ENCODE measurements at places on chromosomes 2 and 18.

- no peak for DNase-seq
Measured at GRCh38 chr18:23228102-23229061, 93.1 kb downstream of the CABLES1 start.

- no peak for DNase-seq
Measured at GRCh38 chr2:214895469-214895868, 86.0 kb upstream of the BARD1 start.

DNA sequence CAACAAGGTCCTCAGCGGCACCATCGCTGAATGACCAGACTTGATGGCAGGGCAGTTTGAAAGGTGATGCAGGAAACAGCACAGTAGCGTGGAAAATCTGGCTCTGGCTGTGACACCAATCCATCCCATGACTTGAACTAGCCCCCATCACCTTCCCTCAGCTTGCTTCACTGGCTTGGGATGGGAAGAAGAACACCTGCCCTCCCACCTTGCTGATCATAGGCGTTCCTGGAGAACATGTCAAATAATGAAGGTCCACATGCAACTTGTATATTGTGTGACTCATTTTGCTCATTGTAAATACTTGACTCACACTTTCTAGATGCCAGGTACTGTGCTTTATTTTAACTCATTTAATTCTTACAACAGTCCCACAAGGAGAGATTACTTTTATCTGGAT, 292.4 kb upstream of the SPRED2 start:
- no peak for DNase-seq

- DNase-seq, result no peak
Measured at GRCh38 chr2:146659976-146660375, 1184.9 kb upstream of the ACVR2A start.

GRCh38 chr2:151200844-151201243, 60.8 kb downstream of the RBM43 start:
- no peak for DNase-seq

GRCh38 chr2:174286172-174286571, 37.8 kb upstream of the OLA1 start:
- no peak for DNase-seq

DNA sequence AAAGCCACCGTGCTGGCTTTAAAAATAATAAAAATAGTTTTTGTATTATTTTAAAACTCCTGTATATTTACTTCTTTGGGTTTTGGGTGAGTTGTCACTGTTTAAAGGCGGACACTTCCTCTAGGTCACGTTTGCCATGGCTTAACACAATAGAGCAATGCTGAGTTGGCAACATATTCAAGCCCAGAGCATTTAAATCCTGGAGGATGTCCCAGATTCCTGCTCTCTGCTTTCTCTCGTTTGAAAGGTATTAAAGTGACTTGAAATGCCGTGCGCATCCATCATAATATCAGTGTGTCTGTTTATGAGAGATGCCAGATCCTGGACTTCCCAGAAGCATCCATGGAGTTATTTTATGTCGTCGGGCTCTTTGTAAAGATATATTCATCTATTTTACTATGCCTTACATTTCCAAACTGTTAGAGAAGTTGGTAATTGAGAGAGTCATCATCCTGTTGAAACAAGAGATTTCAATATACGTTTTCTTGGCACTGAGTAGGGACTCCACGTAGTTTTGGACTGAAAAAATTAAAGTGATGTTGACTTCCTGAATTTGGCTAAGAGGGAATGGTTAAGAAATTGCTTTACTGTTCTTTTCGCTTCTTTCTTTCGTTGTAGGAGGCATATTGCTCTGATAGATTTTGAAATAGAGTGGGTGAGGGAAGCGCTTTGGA, 150.6 kb downstream of the ZNF236 start:
- no peak for DNase-seq

- DNase-seq, result no peak
Measured at GRCh38 chr2:231183851-231184250, 14.6 kb upstream of the ARMC9 start.

DNA sequence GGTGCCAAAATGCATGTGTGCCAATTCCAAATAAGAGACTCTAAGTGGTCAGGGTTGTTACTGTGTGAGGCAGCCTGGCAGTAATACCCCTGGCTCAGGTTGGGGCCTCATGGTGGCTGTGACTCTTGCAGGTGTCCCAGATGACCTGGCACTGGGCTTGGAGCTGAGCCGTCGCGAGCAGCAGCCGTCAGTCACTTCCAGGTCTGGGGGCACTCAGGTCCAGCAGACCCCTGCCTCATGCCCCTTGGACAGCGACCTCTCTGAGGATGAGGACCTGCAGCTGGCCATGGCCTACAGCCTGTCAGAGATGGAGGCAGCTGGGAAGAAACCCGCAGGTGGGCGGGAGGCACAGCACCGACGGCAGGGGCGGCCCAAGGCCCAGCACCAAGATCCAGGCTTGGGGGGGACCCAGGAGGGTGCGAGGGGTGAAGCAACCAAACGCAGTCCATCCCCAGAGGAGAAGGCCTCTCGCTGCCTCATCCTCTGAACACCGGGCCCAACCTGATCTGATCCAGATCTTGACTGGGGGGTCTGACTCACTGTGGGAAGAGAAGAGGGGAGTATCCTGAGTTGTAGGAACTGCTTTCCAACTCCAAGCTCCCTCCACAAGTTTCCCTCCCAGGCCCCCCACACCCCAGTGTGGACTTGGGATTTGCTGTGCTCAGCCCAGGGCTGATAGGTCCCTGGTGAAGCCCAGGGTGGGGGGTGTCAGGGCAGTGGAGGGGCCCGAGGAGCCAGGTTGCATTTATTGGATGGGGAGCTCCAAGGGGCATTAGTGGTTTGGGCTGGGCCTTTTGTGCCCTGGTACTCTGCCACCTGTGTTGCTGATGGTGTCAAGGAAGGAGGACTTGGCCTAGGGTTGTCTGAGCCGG, 5.6 kb downstream of the DNAJB2 start:
- no peak for DNase-seq

DNA sequence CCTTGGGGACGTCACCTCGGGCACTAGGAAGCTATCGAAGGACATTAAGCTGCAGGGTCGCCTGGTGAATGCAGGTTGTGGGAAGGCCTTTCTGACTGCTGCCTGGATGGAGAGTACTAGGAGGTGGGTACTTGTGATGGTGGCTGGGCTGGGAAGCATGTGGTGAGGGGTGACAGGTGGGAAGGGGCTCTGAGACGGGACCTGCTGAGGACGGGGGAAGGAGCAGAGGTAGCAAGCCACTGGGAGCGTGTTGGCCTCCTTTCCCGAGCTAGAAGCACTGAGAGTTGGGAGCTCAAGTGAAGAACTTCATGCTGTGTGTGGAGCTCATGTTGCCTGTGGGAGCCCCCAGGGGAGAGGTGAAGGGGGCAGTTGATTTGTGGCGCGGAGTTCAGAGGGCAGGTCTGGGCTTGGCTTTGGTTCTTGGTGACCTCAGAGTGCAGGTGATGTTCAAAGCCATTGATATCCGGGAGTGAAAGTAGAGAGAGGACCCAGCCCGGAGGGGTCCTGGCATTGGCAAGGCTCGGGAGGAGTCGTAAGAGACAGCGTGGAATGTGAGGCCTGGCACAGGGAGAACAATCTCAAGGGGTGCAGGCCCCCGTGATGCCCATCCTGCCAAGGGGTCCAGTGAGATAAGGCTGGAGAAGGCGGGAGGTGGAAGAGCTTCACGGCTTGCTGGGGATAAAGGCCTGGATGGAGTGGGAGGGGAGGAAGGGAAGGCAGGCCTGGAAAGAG, 13.2 kb downstream of the MROH2A start:
- no peak for DNase-seq

DNA sequence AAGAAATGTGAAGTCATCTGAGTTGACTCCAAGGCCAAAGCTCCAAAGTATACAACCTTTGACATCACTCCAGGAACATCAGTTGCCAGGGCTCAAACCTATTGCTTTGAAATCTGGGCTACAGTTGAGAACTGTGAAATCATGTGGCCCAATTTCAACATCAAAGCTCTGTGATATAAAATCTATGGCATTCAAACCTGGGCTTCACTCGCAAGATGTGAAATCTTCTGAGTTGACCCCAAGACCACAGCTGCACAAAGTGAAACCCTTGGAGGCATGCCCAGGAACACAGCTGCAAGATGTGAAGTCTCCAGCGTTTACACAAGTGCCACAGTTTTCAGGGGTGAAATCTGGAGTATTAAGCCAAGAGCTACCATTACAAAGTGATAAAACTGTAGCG, 9.4 kb upstream of the ZNF512 start:
- DNase-seq, result no peak

DNA sequence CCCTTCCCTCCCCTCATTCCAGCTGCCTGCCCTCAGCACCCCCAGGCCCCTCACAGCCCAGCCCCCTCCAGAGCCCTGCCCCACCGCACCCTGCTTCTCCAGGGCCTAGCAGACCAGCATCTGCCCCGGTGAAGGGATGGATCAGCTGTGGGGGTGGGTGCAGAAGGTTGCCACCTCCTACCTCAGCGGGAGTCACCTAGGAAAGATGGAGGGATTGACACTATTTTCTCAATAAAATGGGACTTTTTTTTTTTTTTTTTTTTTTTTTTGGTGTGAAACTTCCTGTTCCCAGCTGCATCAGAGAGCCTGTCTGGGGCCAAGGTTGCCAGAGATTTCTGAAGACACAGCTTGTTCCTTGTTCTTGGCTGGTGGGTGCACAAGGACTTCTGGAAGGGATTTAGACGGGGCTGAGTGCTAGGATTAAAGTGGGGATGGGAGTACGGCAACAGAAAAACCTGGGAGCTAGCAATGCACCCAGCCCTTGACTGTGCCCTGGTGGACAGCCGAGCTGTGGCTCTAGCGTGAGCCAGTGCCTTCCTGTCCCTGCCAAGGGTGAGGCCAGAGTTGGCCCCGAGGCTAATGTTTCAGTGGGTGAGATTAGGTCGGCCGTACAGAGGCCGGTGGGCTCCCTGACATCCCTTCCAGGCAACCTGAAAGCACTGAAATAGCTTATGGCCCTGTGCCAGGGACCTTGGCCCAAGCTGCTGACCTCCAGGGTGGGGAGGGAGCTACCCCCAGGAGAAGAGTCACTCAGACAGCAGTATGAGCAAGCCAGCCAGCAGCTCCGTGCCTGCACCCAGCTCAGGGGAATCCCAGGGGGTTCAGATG, 4.6 kb downstream of the B3GNT7 start:
- DNase-seq, result no peak

GRCh38 chr2:119306196-119306590, 60.4 kb downstream of the C2orf76 start:
- no peak for DNase-seq

- DNase-seq, result no peak
Measured at GRCh38 chr2:16861530-16861929, 195.9 kb upstream of the CYRIA start.

- no peak for DNase-seq
Measured at GRCh38 chr2:206562375-206562774, 79.9 kb upstream of the FAM237A start.

GRCh38 chr2:224982910-224983711, 59.2 kb downstream of the DOCK10 start:
- DNase-seq, result peak; percentile 76

DNA sequence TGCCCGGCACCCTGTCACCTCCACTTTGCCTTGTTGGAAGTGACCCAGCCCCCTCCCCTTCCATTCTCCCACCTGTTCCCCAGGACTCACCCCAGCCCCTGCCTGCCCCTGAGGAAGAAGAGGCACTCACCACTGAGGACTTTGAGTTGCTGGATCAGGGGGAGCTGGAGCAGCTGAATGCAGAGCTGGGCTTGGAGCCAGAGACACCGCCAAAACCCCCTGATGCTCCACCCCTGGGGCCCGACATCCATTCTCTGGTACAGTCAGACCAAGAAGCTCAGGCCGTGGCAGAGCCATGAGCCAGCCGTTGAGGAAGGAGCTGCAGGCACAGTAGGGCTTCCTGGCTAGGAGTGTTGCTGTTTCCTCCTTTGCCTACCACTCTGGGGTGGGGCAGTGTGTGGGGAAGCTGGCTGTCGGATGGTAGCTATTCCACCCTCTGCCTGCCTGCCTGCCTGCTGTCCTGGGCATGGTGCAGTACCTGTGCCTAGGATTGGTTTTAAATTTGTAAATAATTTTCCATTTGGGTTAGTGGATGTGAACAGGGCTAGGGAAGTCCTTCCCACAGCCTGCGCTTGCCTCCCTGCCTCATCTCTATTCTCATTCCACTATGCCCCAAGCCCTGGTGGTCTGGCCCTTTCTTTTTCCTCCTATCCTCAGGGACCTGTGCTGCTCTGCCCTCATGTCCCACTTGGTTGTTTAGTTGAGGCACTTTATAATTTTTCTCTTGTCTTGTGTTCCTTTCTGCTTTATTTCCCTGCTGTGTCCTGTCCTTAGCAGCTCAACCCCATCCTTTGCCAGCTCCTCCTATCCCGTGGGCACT, 4.5 kb downstream of the RETREG2 start:
- DNase-seq, result no peak

GRCh38 chr2:231110551-231110950, 14.3 kb downstream of the HTR2B start:
- DNase-seq, result no peak

DNA sequence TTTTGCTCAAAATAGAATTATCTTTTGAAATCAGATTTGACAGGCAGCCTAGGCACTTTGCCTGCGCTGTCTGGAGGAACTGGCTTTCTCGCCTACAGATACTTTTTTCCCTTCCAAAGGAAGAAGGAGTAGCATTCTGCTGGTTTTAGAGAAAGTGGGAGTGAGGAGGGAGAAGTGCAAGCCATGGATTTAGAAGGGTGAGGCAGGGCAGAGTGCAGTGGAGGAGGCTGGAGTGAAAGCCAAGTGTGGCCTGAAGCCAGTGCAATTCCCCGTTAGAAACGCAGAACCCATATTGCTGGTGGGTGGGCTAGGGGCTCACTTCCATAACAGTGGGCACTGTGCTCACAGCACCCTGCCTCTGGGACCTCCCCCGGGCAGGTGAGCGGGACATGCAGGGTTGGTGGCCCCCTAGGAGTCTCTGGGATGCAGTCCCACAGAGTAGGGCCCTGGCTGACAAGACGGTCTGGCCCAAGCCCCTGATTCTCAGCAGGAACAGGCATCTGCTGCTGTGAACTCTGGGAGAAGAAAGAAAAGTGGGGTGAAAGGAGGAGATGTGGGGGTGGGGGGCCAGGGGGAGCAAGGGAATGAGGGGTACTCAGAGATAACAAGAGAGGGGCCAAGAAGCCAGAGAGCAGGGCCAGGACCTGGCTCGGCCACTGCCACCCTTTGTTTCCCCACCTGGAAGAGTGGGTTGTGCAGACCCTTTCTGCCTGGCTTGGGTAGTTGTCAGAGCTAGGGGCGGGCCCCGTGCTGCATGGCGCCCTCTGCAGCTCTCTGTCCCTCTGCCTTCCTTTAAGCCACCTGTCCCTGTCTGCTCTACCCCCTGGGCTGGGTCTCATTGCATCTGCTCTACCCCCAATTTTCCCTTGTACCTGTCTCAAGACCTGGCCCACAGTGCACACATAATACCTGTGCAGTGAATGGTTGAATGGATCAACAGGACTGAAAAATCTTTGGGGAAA, 273.5 kb upstream of the HS6ST1 start:
- DNase-seq, result no peak

- no peak for DNase-seq
Measured at GRCh38 chr2:105836840-105837692, 92.4 kb downstream of the NCK2 start.

- DNase-seq, result no peak
Measured at GRCh38 chr2:7621018-7621814, 704.0 kb downstream of the RNF144A start.

All from AG04449 (cell line).